ENCODE measurements at places on chromosomes 4 and X. TPM values are rescaled to one million over a fixed set of nuclear protein-coding genes. Genes with fewer than 3 reads are reported as not detected.

The SPANXA2 gene
- not detected for total RNA-seq

The MAMLD1 gene
- 3.2 TPM for total RNA-seq

The MFAP3L gene
- total RNA-seq, result 2.2 TPM

The POLN gene
- total RNA-seq, result 3.9 TPM

The SPANXA1 gene
- not detected for total RNA-seq

The FMR1 gene
- 29.7 TPM for total RNA-seq

The SH3D19 gene
- total RNA-seq, result 86.4 TPM

The RPS6KA6 gene
- total RNA-seq, result 2.7 TPM

The TRIM75 gene
- not detected for total RNA-seq

The TXK gene
- total RNA-seq, result 8.1 TPM

The CSAG1 gene
- total RNA-seq, result not detected

The GPRASP1 gene
- total RNA-seq, result 12.8 TPM

The ODAM gene
- total RNA-seq, result not detected

The FAM149A gene
- 9.8 TPM for total RNA-seq

The GLOD5 gene
- not detected for total RNA-seq

The ARAP2 gene
- total RNA-seq, result 52.8 TPM

The USP26 gene
- total RNA-seq, result not detected

The CXCL5 gene
- total RNA-seq, result not detected

The C4orf50 gene
- total RNA-seq, result 0.49 TPM

The ZMAT1 gene
- 8.3 TPM for total RNA-seq

The GRIA2 gene
- 0.49 TPM for total RNA-seq

The CTAG2 gene
- total RNA-seq, result not detected

The TMPRSS11A gene
- 26.0 TPM for total RNA-seq

The USP9X gene
- 72.4 TPM for total RNA-seq

The PAGE5 gene
- total RNA-seq, result not detected

The UBL4A gene
- 30.2 TPM for total RNA-seq

The MAGEB2 gene
- not detected for total RNA-seq

The ATP8A1 gene
- 10.8 TPM for total RNA-seq

The STPG2 gene
- total RNA-seq, result not detected

The TRIML1 gene
- total RNA-seq, result not detected

The SHISA3 gene
- 4.4 TPM for total RNA-seq

The PDLIM3 gene
- 148 TPM for total RNA-seq

The FGD1 gene
- total RNA-seq, result 8.1 TPM

The FAM53A gene
- total RNA-seq, result 13.8 TPM

The MAGED4 gene
- 2.7 TPM for total RNA-seq

The KLHL34 gene
- not detected for total RNA-seq

The HTR2C gene
- total RNA-seq, result 1.7 TPM

The GLRB gene
- 2.9 TPM for total RNA-seq

The EXOC1 gene
- total RNA-seq, result 31.9 TPM

The PNCK gene
- 9.3 TPM for total RNA-seq

The FATE1 gene
- total RNA-seq, result not detected

The ADH5 gene
- 129 TPM for total RNA-seq

The AFP gene
- not detected for total RNA-seq

The ZNF595 gene
- total RNA-seq, result 12.8 TPM
